ENCODE measurements at places on chromosomes 16 and 17.
A peak's percentile ranks its signal among the peaks of the same experiment; 100 is the strongest.

GRCh38 chr16:67528870-67529581, 397 bp downstream of the RIPOR1 start:
- DNase-seq = no peak

DNA sequence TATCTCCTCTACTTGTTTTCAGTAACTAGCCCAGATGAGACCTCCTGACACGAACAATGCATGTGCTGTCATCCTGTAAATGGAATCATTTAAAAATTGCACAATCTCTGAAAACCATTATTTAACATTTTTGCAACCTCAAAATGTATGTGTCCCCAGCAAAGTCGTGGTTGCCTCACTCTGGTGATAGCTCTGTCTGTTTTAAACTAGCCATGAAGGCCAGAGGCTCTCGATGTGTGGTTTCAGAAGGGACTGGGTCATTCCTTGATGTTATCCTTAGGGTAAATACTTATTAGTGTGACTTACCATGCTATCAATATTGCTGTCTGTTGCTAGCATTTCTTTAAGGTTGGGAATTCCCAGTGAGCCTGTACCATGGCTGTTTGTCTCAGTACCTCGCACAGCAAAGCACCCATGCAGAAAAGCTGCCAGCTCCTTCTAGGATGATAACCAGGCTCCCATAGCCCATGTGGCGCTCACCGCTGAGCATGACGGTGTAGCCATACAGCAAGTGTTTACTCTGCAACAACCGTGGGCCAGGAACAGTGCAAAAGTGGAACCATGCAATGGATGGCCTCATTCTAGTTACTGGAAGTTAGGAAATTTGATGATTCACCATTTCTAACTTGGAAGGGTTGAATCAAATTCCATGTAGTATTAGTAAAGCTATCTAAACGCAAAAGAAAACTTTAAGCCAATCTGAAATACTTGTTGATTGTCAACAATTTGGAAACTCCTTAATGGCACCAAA, 2.9 kb upstream of the PGS1 start:
- DNase-seq = no peak

DNA sequence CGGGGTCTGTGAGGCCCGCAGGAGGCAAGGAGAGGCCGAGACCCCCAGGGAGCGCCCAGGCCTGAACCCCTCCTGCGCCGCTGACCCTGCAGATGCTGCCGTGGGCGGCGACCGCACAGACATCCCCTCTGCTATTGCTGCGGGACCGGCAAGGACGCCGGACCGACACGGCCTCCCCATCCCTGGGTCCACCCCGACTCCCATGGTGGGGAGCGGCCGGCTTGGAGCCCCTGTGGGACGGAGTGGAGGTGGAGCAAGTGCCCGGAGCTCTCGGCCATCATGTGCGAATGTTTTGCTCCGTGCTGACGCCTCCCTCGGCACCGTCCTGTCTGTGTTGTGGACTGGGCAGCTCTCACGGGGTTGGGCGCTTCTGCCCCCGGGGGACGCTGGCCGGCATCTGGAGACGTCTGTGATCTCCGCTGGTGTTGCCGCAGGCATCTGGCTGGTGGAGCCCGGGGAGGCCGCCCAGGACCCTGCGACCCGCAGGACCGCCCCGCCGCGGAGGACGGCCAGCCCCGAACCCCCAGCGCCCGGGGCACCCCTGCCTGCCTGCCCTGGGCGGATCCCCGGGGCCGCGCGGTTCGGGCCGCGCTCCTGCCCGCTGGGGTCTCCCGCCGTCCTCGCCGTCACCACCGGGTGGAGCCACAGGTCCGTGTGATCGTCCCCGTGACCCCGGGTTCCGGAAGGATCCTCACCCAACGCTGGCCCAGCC, 12.8 kb upstream of the GNG13 start:
- peak; percentile 29 for DNase-seq

DNA sequence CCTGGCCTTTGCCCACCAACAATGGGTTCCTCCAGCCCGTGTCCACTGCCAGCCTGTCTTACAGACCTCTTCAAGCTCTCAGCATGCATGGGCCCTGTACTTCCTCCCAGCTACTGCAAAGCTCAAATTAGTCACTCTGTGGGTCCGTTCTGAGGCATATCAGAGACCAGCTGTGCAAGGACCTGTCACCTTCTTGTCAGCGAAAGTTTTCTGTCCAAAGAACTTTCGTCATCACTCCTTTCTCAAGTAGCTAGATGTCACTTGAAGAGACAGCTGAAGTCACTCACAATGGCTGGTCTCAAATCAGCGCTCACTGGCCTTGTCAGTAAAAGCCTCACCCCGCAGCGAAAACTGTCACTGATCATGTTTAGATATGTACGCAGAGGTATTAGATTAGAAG, 91.4 kb upstream of the DYNLRB2 start:
- DNase-seq = no peak

- DNase-seq = no peak
Observed at GRCh38 chr16:13866073-13866472, 53.9 kb upstream of the ERCC4 start.

DNA sequence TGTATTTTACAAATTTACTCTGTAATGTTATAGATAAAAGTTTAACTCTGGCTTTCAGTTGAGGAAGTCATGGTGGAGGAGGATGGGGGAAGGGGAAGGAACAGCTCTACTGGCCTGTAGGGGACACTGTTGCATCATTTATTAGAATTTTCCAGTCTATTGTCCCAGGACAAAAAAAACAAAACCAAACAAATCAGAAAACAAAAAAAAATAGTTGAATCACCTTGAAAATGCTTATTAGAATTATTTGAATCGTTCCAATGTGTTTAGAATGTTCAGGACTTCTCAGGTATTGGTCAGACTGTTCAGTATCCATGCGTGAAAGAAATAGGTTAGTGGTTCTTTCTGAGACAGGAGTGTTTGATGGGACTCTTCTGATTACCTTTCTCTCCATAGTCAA, 242.0 kb downstream of the FTO start:
- no peak for DNase-seq

GRCh38 chr17:78414178-78415162, 36.0 kb downstream of the PGS1 start:
- DNase-seq = peak; percentile 13

DNA sequence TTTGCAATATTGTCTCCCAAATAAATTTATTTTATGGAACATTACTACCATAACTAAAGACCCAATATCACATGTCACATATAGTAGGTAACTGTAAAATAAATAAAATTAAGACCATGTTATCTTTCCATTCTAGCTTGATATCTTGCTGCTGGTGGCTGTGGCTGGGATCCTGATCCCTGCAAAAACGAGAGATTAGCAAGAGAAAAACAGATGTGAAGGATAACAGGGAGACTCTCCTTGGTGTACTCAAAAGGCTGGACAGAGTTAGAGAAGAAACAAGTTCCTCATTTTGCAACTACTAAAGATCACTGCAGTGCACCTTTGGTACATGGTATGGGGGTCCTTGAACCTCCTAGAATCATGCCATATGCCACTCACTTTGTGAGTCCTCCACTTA, 49.7 kb downstream of the ARHGAP27 start:
- no peak for DNase-seq

- DNase-seq = peak; percentile 45
Observed at GRCh38 chr16:85306071-85306792, 194.0 kb upstream of the CIBAR2 start.

GRCh38 chr17:45222996-45223538, 1.4 kb downstream of the FMNL1 start:
- no peak for DNase-seq

DNA sequence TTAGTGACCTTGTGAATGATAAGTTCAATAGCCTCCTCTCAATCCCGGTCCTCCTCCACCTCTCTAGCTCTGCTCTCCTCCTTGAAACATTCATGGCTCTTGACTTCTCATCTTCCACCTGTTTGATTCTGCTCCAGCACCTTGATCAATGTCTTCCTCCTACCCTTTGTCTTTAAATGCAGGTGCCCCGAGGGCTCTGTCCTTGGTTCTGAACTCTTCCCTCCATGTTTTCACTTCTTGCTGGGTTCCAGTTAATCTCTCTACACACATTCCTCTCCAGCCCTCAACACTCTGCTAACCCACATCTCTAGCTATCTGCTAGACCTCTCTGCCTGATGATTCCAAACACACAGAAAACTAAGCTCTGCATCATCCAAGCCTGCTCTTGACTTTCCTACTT, 13.4 kb downstream of the CD300E start:
- no peak for DNase-seq

GRCh38 chr17:47955497-47956461, 1.9 kb downstream of the PRR15L start:
- no peak for DNase-seq

GRCh38 chr16:75801307-75801706, 75.0 kb upstream of the CPHXL start:
- DNase-seq = no peak

DNA sequence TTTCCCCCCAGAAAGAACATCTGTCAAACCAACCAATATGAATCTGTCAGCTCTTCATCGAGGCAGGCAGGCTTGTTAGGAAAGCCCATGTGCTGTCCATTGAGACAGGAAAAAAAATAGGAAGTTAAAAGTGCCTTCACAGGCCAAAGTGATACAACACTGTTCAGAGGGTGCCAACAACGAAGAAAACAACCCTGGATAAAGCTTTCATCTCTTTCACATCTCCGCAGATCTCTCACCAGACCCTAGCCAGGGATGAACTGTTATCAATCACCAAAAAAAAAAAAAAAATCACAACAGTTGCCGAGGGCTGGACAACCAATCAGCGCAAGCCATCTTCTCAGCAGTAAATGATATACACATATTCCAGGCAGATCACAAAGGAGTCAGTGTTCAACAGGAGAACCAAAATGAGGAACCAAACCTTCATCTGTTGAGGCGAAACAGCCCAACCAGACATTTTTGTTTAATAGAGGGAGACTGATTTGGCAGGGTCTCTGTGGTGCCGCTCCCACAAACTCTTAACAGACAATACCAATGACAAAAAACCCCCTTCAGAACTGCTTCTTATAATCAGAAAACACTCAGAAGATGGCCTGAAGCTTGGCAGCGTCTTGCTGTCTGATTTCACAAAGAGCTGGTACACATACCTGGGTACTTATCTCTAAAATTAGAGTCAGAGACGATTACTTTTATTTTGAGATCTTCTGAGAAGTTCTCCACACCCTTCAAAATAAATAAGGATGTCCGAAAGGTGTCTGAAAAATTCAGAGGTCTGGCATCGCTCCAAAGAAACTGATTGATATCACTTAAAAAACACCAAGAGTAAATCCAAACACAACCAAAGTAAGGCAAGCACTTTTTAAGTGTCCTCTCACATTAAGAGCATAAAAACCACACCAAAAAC, 1.8 kb downstream of the MAP3K14 start:
- no peak for DNase-seq

- DNase-seq = no peak
Observed at GRCh38 chr16:63461248-63461841, 1425.1 kb upstream of the CDH8 start.

GRCh38 chr17:81635973-81636504, 873 bp downstream of the NPLOC4 start:
- DNase-seq = no peak

GRCh38 chr16:47156680-47157215, 13.0 kb upstream of the NETO2 start:
- no peak for DNase-seq

- no peak for DNase-seq
Observed at GRCh38 chr17:66423056-66423955, 120.9 kb downstream of the PRKCA start.

DNA sequence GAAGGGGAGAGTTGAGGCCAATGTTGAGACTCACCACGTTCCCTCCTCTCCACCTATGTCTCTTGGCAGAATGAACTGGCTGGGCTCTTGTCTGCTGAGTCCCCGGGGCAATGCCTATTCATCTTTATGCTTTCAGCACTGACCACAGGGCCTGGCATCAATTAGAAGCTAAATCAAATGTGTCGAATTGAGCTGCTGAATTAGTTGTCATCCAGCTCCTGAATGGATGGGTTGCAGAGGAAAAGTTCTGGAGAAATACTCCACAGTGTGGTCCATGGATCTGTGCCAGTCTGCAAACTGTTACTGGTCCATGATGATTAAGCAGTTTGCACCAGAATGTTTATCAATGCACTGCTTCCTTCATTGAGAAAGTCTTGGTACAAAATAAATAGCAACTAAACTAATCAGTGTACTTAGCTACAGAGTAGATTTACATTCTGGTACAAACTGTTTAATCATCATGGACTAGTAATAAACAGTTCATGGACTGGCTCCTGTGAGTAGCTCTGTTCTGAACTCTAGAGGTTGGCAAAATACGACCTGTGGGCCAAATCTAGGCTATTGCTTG, 4.6 kb downstream of the CNGB1 start:
- DNase-seq = no peak

GRCh38 chr16:80806927-80807340, 2.5 kb upstream of the CDYL2 start:
- DNase-seq = no peak

- DNase-seq = no peak
Observed at GRCh38 chr17:9670596-9670995, 25.3 kb downstream of the USP43 start.

GRCh38 chr17:44961921-44962350, 6.2 kb downstream of the C1QL1 start:
- no peak for DNase-seq

- DNase-seq = no peak
Observed at GRCh38 chr17:15882777-15883176, 62.2 kb upstream of the ADORA2B start.

DNA sequence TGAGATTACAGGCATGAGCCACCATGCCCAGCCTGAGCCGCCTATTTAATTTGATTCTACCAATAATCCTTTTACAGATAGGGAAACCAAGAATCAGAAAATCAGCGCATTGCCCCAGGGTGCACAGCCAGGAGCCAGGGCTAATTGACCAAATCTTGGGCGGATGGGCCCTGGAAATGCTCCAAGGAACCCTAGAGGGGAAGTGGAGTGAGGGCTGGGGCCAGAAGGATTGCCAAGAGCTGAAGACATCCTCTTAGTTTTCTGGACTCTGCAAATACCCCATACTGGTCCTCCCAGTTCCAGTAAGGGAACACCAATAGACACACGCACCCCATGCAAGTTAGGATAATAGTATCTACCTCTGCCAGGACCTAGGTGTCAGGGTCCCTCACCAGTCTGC, 3.8 kb downstream of the FHOD1 start:
- no peak for DNase-seq

GRCh38 chr17:9227819-9228407, 206.6 kb downstream of the NTN1 start:
- no peak for DNase-seq

- DNase-seq = no peak
Observed at GRCh38 chr16:19295393-19295792, 9.9 kb downstream of the CLEC19A start.

GRCh38 chr16:20259541-20259940, 67.8 kb downstream of the GP2 start:
- no peak for DNase-seq

DNA sequence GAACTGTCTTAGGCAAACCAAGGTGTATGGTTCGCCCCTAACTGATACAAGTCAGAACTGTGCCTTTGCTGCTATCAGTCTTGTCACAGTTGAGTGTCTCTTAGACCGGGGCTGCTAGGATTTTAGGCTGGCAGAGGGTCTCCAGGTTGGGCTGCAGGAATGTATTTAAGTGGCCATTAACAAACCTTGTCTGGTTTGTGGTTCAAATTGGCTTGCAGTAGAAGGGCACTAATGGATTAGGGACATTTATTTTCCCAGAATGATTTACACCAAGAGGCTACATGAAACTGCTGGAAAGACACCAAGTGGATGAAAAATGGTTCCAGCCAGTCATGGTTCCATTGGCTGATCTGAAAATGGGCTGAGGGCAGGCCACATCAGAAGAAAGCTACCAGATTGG, 5.1 kb downstream of the VAT1L start:
- no peak for DNase-seq

All from stimulated activated CD8-positive, alpha-beta memory T cell treated with anti-CD3 and anti-CD28 coated beads, Interleukin-7, amount 100 ng/mL, for 1 hour (primary cell).